ENCODE measurements at places on chromosomes 11 and 22. TPM values are rescaled to one million over a fixed set of nuclear protein-coding genes. Genes with fewer than 3 reads are reported as not detected.

The OR5AK2 gene
- total RNA-seq: not detected

GRCh38 chr22:37020192-37020479 is 594 bp downstream of the MPST start:
- no peaks in the 10 kb centered on the region for H3K36me3 ChIP-seq
- DNase-seq: no peak
- H3K27me3 ChIP-seq: no peaks in the 10 kb centered on the region
- peaks cover 20% of the 10 kb centered on the region for H3K4me1 ChIP-seq

DNA sequence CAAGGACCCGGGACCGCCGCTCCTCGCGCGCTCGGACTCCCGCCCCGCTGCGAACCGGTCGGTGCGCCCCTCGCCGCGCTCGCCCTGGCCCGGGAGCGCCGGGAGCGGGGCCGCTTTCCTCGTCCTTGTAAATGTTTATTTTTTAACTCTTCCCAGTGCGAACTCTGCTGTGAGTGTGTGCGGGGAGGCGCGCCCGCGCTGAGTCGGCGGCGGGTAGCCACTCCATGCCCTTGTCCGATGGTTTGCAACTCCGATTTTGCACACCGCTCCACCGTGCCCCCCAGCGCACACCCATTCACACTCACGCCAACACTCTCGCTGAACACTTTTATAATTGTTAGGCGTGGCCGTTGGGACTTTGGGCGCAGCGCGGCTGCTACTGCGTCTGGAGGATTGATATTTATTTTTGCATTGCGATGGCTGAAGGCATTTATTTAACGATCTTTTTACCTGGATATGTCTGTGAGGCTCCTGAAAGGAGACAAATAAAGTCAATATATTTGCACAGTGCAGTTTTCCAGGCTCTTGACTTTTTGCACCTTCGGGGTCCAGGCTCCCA is 1.0 kb downstream of the C11orf96 start:
- DNase-seq: no peak
- no peaks in the 10 kb centered on the region for H3K27me3 ChIP-seq
- H3K4me3 ChIP-seq: peak overlapping the region; percentile 29

GRCh38 chr22:46172522-46173110 is 22.3 kb downstream of the PPARA start:
- H3K27me3 ChIP-seq: no peaks in the 10 kb centered on the region
- H3K4me3 ChIP-seq: no peak overlapping the region
- DNase-seq: no peak
- no peaks in the 10 kb centered on the region for H3K36me3 ChIP-seq
- no peak overlapping the region for H3K27ac ChIP-seq

GRCh38 chr11:92308366-92308765 is 83.7 kb downstream of the FAT3 start:
- no peaks in the 10 kb centered on the region for H3K36me3 ChIP-seq
- H3K27ac ChIP-seq: no peak overlapping the region
- H3K4me1 ChIP-seq: no peaks in the 10 kb centered on the region
- DNase-seq: no peak
- H3K27me3 ChIP-seq: no peaks in the 10 kb centered on the region
- no peak overlapping the region for H3K4me3 ChIP-seq
